ENCODE measurements at places on chromosomes 3 and 15.

GRCh38 chr3:188746291-188746783 is 425.4 kb upstream of the TPRG1 start:
- H3K27ac ChIP-seq: no peak overlapping the region
- DNase-seq: no peak
- peaks cover 1% of the 10 kb centered on the region for H3K4me1 ChIP-seq
- peaks cover 3% of the 10 kb centered on the region for H3K27me3 ChIP-seq

DNA sequence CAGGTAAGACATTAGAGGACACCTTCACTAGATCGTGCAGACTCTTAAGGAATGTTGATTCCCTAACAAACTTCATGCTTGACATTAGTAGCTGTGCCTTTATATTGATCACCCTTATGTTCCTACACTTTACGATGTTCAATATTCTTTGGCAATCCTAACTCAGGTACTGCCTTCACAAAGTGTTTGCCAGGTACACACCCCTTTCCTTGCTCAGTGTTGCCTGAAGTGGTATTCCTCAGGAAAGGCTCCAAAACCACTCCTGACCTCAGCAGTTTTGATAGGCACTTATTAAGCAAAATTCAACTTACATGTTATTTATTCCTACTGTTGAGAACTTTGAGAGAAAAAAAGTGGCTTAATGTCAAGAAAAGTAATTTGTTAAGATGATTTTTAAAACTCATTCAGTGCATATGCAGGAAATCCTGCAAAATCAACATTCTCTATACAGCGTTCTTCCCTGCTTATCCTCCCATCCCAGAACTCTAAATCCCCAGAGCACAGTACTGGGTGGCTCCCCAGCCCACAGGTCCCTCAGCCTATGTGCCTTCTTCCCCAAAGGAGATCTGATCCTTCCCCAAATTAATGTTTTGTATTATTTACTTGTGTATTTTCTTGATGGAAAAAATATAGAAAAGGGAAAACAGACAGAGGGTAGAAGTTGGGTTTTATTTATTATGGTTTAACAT is 260.7 kb downstream of the MECOM start:
- no peaks in the 10 kb centered on the region for H3K4me1 ChIP-seq
- H3K4me3 ChIP-seq: no peak overlapping the region
- no peak overlapping the region for H3K27ac ChIP-seq
- no peaks in the 10 kb centered on the region for H3K36me3 ChIP-seq
- H3K27me3 ChIP-seq: no peaks in the 10 kb centered on the region
- no peak for DNase-seq

- H3K27ac ChIP-seq: no peak overlapping the region
- H3K4me1 ChIP-seq: no peaks in the 10 kb centered on the region
Observed at GRCh38 chr15:86973284-86973844, 893.7 kb downstream of the AGBL1 start.

DNA sequence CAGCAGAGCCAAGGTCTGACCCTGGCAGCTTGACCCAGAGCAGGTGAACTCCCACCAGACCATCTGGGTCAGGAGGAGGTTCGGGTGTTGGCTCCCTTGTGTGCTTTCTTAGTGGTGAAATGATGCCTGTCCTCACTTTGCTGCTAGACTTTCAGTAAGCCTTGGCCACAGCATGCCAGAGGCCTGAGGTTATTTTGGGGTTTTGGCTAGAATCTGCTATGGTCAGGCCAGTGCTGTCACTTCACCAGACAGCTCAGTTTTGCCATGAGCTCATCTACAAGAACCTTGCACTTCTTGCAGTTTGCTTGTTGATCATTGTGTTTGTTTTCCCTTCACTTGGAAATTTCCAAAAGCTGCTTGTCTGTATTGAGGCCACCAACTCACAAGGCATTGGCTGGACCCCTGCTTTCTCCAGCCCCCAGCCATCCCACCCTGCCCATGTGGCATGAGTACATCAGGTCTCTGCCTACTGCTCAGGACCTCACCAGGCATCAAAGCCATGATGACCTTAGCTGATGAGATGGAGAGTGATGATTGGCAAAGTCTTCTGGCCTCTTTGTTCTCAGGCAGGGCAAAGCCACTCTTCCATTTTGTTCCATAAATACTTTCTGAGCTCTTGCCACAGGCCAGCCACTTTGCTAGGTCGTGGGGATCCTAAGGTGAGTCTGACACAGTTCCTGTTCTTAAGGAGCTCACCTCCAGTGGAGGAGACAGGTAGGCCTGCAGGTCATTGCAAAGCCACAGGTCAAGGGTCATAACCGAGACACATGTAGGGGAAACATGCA is 122.6 kb downstream of the ARNT2 start:
- no peak overlapping the region for H3K27ac ChIP-seq
- no peaks in the 10 kb centered on the region for H3K36me3 ChIP-seq
- peaks cover 18% of the 10 kb centered on the region for H3K27me3 ChIP-seq

- H3K36me3 ChIP-seq: no peaks in the 10 kb centered on the region
- DNase-seq: no peak
- H3K27ac ChIP-seq: no peak overlapping the region
Observed at GRCh38 chr3:146425341-146425740, 44.0 kb downstream of the PLSCR2 start.

DNA sequence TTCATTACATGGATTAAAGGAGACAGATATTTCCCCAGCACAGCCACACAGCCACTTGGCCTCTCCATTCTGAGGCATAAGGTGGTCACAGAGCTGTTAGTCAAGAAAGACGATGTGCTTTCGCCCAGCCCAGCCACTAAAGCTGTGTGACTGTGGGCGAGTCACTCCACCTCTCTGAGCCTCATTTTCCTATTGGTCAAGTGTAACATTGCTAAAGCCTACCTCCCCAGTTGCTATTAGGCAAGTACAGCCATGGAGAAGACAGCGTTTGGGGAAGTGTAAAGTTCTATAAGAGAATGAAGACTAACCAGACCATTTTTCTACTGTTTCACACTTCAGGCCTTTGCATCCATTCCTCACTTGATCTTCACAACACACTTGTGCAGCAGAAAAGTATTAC is 24.1 kb downstream of the TMEM40 start:
- no peak for DNase-seq
- no peaks in the 10 kb centered on the region for H3K27me3 ChIP-seq
- no peaks in the 10 kb centered on the region for H3K36me3 ChIP-seq
- H3K4me3 ChIP-seq: no peak overlapping the region

GRCh38 chr3:55423782-55424181 is 63.3 kb downstream of the WNT5A start:
- H3K4me3 ChIP-seq: no peak overlapping the region
- H3K27ac ChIP-seq: no peak overlapping the region
- no peaks in the 10 kb centered on the region for H3K27me3 ChIP-seq
- DNase-seq: no peak
- H3K4me1 ChIP-seq: no peaks in the 10 kb centered on the region
- H3K36me3 ChIP-seq: no peaks in the 10 kb centered on the region

DNA sequence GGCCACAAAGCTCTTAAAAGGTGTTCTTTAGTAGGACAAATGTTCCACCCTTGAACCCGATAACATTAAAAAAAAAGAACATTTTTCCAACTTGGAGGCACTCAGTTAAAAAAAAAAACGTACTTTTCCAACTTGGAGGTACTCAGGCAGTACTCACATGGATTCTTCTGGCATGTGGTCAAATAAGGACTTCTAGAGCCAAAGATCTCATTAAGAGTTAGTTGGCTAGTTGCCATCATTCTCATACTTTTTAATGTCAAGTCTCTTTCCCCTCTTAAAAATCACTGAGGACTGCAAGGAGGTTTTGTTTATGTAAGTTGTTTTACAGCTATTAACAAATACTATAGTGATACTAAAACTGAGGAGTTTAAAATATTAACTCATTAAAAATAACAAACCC is 101.0 kb downstream of the CADPS start:
- H3K36me3 ChIP-seq: no peaks in the 10 kb centered on the region
- H3K27me3 ChIP-seq: no peaks in the 10 kb centered on the region
- H3K4me1 ChIP-seq: no peaks in the 10 kb centered on the region
- no peak overlapping the region for H3K27ac ChIP-seq

- H3K4me1 ChIP-seq: no peaks in the 10 kb centered on the region
- H3K4me3 ChIP-seq: no peak overlapping the region
- no peaks in the 10 kb centered on the region for H3K36me3 ChIP-seq
- no peaks in the 10 kb centered on the region for H3K27me3 ChIP-seq
- no peak overlapping the region for H3K27ac ChIP-seq
Observed at GRCh38 chr3:159191447-159191846, 389.6 kb downstream of the MFSD1 start.
